Activated CD4-positive, alpha-beta T cell treated with anti-CD3 and anti-CD28 coated beads for 36 hours (primary cell): ENCODE measurements at places on chromosomes 1 and 21.

DNA sequence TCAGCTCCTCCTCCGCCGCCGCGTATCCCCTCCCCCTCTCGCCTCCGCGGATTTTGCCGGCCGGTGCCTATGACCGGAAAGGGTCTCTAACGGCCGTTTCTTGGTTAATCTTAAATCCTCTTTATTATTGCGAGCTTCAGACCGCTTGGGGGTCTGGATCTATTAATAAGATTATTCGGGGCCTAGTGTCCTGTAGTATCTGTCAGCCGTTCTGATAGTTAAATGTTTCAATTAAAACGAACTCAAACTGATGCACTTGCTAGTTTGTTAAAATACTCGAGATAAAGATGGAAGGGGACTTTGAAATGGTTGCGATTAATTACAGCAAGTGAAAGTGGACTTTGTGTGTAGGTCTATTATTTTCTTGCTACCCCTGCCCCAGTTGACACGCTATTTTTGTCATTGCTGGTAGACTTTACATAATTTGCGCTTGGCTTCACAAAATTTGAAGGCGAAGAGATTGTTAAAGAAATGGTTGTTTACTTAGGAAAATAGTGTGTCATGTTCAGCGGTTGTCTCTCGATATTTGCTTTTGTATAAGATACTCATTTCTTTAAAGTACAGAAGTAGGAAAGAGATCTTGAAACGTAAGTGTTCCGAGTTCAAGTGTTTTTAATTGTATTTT, 779 bp downstream of the SON start:
- DNase-seq, result peak; percentile 89

GRCh38 chr1:205229916-205230700, 2.4 kb downstream of the TMCC2 start:
- DNase-seq, result no peak

DNA sequence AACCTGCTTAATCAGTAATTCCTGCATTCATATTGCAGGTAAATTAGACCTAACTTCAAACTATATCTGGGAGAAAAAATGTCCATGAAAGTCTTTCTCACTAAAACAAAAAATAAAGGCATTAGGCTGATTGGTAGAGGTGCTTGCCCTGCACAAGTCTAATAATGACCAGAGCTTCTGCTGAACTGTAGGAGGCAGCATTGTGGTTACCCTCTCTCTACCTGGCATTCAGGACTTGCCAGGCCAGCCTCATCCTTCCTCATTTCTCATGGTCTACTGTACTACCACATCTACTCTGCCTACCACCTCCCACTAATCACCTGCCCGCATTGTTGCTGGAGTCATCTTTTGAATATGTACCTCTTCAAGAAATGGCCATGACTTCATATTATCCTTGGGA, 60.8 kb upstream of the KRTAP11-1 start:
- DNase-seq, result no peak

- no peak for DNase-seq
Measured at GRCh38 chr1:95193591-95193990, 40.4 kb upstream of the RWDD3 start.

DNA sequence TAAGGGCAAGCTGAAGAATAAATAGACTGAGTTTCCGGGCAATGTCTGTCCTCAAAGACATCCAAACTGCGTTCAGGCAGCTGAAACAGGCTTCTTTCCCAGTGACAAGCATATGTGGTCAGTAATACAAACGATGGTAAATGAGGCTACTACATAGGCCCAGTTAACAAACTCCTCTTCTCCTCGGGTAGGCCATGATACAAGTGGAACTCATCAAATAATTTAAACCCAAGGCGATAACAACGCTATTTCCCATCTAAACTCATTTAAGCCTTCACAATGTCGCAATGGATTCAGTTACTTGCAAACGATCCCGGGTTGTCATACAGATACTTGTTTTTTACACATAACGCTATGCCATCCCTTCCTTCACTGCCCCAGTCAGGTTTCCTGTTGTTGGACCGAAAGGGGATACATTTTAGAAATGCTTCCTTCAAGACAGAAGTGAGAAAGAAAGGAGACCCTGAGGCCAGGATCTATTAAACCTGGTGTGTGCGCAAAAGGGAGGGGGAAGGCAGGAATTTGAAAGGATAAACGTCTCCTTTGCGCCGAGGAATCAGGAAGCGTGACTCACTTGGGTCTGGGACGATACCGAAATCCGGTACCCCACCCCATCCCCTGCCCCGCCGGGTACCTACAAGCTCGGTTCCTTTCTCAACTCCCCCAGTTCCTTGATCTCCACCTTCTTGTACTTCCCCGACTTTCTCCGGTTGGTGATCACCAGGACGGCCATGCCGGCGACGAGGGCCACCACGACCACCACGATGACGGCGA, 1.3 kb downstream of the TACSTD2 start:
- DNase-seq, result no peak

DNA sequence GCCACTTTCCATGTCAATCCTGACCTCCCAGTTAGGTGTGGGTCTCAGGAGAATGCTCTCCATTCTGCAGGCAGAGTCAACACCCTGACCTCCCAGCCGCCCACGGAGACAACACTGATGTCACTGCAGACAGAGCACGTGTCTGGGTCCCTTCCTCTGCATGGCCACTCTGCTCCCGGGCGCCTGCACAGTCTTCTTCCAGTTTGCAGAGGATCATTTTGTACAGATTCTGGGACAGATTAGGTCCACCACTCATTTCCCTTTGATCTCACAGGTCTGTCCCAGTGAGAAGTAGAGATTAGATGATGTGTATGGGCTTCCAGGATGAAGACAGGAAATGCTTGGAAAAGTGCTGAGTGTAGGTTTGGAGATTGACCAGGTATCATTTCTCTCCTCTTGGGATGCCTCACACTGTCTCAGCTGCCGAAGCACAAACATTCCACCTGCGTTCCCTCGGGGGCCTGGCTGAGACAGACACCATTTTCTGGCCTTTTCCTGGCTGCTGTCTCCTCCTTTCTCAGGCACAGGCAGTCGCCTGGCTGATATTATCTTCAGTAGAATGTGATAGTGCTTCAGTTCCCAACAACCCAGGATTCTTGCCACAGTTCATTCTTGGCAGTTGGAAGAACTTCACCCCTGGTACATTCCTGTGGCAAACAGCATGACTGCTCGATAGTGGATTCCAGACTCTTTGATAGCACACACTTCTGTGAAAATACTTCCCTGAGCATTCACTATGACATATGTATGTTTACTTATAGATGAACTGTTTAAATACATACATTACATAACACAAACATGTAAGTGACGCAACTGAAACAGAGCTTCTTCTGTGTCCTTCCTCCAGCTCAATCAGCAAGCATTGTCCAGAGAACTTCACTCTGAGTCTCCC, 7.9 kb downstream of the MYBPHL start:
- peak; percentile 60 for DNase-seq
